ENCODE measurements at places on chromosomes 11 and 22.
A peak's percentile ranks its signal among the peaks of the same experiment; 100 is the strongest.

DNA sequence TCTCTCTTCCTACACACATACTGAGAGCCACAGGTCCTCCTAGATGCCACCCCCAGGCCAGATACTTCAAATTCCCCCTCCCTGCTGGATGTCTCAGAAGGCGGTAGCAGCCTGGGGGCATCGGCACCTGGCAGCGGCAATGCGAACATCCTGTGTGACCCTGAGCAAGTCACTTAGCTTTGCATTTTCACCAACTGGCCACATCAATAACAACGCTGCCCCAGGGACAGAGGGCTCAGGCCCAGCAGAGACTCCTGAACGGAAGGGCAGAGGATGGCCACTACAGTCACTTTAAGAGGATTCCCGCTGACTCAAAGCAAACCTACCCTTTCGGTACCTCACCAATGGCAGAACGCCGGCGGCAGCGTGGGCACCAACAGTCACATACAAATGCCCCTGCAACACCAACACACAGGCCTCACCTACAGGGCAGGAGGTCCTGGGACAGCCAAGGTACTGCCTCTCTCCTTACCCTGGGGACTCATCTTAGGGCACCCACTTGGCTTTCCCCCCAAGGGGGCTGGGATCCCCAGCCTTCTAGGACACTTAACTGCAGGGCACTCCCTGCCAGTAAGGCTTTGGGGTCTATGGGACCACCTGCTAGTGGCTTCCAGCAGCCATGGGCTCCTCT, 1.6 kb downstream of the LMO1 start:
- no peak for DNase-seq

GRCh38 chr11:39374963-39375698, 2084.3 kb downstream of the LRRC4C start:
- no peak for DNase-seq

GRCh38 chr22:34502821-34503220, 563.1 kb upstream of the ISX start:
- no peak for DNase-seq

DNA sequence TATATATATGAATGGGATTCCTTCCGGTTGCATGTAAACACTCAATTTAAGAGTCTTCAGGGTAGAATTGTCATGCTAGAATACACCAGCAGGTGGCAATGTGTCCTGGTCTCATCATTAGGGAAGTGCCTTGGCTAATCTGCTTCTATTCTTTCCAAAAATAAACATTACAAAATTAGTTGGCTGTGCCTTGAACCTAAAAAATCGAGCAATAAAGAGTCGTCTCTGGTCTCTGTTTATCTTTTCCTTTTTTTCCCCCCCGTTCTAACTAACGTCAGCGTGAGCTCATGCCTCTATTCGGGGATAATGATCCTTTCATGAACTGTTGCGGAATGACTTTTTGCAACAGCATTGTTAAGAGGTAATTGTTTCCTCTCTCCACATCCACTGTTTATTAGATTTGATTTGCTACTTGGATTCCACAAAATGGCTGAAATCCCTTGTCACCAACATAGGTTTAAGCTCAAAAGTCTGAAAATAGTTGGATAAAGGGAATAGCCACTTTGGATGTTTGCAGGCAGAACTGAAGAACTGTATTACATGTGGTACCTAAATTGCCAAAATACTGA, 1.2 kb upstream of the ARHGEF12 start:
- peak; percentile 35 for DNase-seq

GRCh38 chr11:108873941-108874340, 209.1 kb downstream of the DDX10 start:
- no peak for DNase-seq

- DNase-seq, result no peak
These were observed 22.1 kb downstream of the ATP6V1E1 start for GRCh38 chr22:17606496-17606895.

DNA sequence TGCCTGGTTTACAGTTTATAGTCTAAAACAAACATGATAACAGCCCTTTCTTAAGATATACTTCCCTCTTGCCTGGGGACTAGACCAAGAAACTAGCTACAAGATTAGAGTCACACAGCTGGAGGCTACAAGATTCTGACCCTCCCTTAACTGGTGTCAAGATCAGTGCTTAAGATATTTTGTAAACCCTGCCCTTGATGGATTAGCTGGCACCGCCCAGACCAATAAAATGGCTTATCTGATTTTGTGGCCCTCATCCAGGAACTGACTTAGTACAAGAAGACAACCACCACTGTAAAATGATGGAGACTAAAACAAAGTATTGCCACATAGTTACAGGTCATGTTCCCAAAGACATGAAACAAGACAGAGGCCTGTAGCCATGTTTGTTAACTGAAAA, 53.4 kb downstream of the FAM181B start:
- no peak for DNase-seq

All from cerebellar nuclear complex (tissue), 1 donor.